ENCODE measurements at places on chromosomes 12 and 14.

- DNase-seq, result no peak
Measured at GRCh38 chr14:96799489-96800054, 2.4 kb downstream of the VRK1 start.

GRCh38 chr14:96445844-96446710 is 54.1 kb downstream of the AK7 start:
- no peak for DNase-seq

DNA sequence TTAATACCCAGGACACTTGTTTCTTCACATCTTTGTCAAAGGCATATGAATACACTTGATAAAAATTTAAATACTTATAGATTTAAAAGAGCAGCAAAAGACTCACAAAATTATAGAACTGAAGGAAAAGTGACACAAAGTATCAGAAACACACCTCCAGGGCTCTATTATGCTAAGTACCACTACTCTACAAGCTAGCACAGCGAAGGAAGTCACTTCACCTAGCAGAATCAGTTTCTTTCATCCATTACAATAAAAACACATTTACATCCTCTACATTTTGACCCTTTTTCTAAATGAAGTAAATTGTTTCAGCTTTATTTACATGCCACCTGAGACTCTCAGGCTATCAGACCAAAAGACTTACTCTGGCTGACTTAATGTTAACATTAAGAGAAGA is 26.6 kb upstream of the PTPRB start:
- DNase-seq, result no peak

GRCh38 chr12:109653890-109654289 is 59.7 kb upstream of the FAM222A start:
- no peak for DNase-seq

DNA sequence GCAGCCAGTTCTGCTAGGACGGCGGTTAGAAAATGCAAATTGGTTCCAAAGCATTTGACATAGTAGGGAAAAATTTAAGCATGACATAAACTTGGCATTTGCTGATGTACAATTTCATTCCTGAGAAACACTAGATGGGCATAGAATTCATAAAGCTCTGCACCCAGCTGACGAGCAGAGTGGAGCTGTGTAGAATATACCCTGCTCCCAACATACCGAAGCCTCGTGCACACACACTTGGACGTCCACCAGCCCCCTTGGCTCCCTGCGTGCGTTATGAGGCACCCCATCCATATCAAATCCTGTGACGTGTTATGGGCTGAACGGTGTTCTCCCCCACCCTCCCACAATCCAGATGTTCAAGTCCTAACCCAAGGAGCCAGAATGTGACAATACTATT is 65.4 kb downstream of the CLMN start:
- no peak for DNase-seq

DNA sequence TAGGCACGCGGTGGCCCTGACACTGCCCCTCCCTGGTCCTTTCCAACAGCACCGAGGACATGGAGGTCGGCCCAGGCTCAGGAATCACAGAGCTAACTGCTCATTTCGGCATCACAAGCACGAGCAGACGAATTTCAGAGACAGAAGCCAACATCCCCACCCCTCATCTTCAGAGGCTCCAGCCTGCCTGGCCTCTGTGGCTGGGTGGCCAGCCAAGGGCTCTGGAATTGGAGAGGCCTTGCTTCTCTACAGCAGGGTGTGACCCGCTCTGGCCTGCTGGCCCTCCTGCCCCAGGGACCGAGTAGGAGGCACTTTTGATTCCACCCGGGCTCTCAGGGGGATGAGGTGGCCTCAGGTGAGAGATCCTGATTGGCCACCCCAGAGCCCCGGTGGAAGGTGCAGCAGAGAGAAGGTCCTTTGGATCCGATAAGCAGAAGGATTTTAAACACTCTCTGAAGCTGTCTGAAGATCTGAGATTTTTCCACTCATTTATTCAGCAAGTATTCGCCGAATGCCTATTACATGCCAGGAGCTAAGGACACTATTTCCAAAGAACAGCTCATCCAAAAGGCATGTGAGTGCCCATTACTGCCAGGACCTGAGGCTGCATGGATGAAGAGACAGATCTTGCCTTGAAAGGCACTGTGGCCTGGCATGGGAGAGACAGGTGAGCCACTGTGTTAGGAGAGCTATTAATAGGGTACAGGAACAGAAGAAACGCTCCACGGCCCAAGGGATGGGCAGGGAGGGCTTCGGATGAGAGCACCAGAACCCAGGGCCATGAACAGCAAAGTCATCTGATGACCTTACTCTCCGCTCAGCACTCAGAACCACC is 10.2 kb downstream of the BAG5 start:
- DNase-seq, result no peak

GRCh38 chr12:42638697-42639096 is 49.2 kb upstream of the PRICKLE1 start:
- DNase-seq, result no peak

DNA sequence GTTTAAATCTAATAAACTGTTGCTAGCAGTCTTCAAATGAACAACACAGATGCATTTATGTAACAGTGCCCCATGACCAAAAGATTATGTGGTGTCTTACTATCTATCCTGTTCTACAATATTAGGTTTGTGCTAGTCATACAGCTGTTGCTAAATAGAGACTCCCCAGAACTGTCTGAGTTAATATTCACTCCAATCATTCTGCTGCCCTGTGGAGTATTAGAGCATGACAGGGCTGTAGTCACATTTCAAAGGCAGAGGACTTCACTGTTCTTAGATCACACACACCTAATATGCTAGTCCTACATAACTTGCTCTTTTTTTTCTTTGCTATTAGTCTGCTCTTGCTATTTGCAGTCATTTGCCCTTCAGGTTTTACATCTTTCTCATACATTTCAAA is 157.6 kb upstream of the MDGA2 start:
- DNase-seq, result no peak

All from anterior cingulate cortex (tissue), 58 donors.